ENCODE measurements at places on chromosomes 5 and 9.

DNA sequence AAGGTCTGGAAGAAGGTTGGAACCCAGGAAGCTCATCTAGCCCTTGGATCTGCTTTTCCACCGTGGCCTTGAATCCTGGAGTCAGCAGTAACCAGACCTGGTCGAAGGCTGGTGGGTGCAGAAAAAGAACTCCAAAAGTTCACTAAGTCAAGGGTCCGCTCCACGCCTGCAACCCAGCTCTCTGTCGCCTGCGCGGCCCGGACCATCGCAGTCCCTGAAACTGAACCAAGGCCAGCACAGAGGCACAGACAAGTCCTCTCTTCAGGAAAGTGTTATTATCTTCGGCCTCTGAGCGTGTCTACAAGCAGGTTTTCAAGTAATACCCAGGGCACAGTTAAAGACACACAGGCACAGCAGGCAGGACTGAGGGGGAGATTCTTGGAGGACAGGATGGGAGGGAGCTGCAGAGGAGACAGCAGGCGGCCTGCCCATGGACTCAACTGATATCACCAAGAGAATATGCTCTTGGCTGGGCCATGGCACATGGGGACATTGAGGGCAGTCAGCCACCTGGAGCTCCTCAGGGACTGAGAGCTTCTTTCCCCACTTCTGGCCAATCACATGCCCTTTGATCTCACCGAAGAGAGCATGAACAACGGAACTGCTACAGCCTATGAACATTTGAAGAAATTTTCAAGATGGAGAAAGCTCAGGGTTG lies 45.8 kb upstream of the SEMA4D start:
- peak; percentile 49 for DNase-seq

DNA sequence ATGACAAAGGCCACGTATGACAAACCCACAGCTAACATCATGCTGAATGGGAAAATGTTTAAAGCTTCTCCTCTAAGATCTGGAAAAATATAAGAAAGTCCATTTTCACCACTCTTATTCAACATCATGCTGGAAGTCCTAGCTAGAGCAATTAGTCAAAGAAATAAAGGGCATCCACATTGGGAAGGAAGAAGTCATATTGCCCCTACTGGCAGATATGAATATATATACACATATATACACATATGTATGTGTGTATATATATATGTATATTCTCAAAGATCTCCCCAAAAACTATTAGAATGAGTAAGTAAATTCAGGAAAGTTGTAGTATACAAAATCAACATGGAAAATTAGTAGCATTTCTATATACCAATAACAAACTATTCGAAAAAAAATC lies 17.1 kb downstream of the APBA1 start:
- no peak for DNase-seq

DNA sequence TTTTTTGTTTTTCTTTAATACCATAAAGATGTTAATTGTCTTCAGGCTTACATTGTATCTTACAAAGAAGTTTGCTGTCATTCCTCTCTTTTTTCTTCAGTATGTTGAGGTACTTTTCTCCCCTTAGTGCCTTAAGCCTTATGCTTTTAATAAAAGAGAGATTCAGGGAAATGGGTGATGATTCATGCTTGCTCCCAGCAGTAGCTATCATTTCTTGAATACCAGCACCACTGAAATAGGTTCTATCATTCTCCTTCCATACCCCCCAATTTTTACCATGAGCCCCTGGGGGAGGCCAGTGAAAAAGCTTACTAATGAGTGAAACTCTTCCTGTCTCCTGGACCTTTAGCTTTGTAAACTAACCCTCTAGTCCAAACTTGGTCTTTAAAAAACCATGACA lies 165.0 kb downstream of the FBXL7 start:
- no peak for DNase-seq

DNA sequence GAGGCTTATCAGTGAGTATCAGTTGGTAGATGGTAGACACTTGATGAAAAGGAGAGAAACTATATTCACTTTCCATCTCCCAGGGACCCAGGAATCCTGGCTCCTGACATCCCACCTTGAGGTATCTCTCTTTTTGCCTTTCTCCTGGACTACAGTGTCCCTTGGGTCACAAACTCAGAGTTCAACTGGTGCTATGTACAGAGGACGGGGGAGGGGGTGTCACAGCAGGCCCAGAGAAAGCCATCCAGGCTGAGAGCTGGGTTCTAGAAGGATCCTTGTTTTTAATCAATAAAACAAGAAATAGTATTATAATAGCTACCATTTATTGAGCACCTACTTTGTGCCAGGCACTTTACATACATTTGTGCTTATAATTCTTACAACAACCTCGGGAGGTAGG lies 10.3 kb downstream of the MYORG start:
- DNase-seq = no peak

DNA sequence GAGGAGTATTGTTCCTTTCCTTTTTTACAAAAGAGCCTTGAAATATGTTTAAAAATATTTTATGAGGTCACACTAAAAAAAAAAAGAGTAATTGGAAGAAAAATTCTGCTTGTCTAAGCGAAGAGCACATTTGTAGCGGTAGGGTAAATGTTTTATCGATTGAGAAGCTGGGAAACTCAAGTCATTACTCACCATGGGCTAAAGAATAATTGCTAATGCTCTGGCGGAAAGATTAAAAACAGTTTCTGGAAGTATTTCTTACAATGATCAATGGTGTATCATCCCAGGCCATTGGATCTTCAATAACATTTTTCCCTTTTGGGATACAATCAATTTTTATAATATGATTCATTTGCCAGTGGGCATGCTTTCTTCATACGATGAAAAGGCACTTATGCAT lies 450.0 kb downstream of the RASEF start:
- DNase-seq = no peak
